ENCODE measurements at places on chromosomes 3 and 15. TPM values are rescaled to one million over a fixed set of nuclear protein-coding genes. Genes with fewer than 3 reads are reported as not detected.

- no peak for DNase-seq
Observed at GRCh38 chr3:30286811-30287210, 319.6 kb upstream of the TGFBR2 start.

DNA sequence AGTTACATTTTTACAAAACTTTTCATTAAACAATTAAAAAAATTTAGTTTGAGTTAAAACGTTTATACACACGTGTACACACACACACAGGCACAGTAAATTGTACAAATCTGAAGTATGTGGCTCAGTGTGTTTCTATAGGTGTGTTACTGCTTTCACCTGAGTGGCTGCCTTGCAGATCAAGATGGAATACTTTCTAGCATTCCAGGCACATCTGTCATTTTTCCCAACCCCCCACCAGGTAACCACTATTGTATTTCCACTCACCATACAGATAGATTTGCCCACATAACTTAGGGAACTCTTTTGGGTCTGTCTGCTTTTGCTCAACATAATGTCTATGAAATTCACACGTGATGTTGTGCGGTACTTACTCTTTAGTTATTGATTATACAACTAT is 141.1 kb downstream of the PTPRG start:
- no peak for DNase-seq

DNA sequence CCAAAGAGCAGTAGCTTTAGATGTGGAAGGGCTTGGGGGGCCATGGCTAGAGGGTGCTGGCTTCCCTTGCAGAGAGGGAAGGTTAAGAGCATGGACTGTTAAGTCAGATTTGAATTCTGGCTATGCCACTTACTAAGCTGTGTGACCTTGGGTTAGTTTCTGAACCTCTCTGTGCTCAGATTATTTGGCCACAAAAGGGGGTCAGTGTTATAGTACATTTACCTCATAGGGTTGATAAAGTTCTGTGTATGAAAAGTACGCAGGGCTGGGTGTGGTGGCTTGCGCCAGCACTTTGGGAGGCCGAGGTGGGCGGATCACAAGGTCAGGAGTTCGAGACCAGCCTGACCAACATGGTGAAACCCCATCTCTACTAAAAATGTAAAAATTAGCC is 6.8 kb downstream of the VPS18 start:
- no peak for DNase-seq

GRCh38 chr3:5317557-5317956 is 130.1 kb downstream of the EDEM1 start:
- peak; percentile 31 for DNase-seq

Gene CCR1
- polyA plus RNA-seq, result 1.5 TPM

DNA sequence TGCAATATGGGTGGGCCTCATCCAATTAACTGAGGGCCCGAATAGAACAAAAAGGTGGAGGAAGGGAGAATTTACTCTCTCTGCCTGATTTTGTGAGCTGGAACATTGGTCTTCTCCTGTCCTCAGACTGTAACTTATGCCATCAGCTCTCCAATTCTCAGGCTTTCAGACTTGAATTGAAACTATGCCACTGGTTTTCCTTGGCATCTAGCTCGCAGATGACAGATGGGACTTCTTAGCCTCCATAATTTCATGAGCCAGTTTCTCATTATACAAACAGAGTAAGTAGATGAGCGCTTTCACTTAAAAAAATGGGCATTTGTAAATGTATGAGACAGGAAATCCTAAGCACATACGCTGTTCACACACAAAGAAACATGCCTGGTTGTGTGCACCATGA is 8.7 kb upstream of the PTX3 start:
- no peak for DNase-seq

All from right renal pelvis (tissue), 4 donors.